Activated naive CD4-positive, alpha-beta T cell (primary cell): ENCODE measurements at places on chromosomes 2 and 18.

DNA sequence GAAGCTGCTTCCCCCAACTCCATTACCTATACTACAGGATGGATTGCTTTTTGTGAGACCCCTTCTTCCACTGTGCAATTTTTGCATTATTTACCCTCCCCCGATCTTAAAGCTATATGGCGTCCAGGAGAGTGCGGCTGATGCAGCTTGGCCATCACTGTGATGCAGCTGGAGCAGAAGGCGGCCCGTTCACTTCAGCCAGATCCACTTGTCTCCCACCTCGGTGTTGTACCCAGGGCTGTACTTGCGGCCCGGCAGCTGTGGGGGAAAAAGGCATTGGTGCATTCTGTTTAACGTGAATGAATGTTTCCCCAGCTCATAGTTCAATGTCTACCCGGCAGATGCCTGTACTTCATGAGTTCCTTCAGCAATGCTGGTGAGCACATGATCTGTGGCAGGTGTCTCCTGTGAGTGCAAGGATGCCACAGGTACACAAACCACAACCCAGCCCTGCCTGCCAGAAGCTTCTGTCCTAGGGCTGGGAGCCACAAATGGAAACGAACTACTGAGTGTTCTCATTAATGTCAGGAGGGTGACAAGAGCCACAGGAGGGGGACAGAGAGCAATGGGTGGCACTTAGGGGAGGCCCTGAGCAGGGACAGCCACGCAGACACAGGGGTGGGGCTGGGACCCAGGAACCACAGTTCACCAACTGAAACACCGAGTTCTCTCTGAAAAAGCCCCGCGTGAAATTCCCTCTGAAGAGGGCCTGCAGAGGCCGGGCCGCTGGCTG is 64.0 kb downstream of the NDUFA10 start:
- no peak for DNase-seq

DNA sequence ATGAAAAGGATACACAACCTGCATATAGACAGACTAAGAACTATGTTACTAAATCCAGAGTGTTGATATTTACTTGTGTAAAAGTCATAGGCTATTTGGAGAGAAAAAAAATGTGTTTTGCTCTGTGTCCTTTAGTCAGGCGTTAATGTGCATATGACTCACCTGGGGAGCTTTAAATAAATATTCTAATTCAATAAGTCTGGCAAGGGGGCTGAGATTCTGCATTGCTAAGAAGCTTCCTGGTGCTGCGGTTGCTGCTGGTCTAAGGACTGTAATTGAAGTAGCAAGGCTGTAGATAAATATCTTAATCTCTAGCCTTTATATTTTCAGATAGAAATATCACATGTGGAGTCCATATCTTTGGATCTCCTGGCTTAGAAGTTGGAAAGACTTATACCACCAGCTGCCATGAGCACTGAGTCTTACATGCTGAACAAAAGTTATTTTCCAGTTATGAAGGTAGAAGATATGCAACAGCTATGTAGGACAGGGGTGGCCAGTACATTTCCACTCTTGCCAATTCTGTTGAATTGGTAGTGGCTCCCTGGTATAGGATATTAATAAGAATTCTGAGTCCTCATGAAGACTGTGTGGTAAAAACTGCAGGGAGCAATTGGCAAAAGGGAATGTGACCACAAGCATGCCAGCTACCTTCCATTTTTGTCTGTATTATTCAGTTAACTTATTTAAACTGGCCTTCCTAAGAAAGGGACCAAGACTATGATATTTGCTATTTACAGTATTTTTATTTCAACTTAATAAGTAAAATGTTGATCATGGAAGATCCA is 4.8 kb downstream of the SPAG16 start:
- DNase-seq = no peak

- DNase-seq = no peak
These were observed 65.9 kb downstream of the PHLPP1 start for GRCh38 chr18:62781262-62781661.

DNA sequence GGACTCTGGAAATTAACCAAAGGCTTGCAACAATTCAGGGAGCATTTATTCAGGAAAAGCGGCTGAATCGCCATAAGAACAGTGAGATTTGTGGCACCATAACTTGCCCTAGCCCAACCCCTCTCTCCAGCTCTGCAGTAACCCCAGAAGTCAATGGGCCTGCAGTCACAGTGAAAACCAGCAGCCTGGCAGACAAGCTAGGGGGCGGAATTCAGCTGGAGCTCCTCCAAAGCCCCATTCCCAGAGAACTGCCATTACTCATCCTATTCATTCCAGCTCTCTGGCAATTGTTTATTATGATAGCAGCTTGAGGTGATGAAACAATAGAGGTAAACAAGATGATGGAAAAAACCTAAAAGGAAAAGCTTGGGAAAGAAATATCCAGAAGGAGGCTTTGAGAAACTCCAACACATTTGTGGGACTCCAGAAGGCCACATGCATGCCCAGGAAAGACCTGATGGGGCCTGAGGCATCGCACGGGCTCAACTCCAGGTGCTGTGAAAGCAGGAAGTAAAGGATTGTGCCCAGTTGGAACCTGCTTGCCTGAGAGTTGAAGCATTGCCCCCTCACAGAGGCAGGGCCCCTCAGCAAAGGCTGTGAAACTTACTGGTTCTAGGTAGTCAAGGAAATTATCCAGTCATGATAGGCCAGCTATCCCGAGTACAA is 126.7 kb downstream of the TWIST2 start:
- DNase-seq = no peak

GRCh38 chr2:168587307-168587706 is 131.2 kb downstream of the CERS6 start:
- no peak for DNase-seq

GRCh38 chr18:9130195-9130594 is 6.4 kb upstream of the ANKRD12 start:
- DNase-seq = no peak

GRCh38 chr18:72208920-72209676 is 335.0 kb downstream of the CBLN2 start:
- DNase-seq = no peak

DNA sequence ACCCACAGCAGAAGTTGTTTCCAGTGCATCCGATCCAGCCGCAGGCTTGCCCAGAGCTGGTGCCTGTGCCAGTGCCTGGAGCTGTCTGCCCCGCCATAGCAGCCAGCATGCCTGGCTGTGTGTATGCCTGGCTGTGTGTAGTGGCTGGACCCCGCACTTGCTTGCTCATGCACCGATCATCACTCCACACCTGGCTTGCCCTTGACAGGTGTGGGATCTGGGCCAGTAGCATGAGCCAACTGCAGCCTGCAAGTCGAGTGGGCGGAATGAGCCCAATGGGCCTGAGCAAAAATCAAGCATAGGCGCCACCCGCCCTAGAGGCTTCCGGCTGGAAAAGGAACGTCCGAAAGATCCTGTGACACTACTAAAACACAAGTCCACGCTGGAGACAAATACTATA is 74.5 kb downstream of the EPB41L3 start:
- DNase-seq = no peak

- DNase-seq = no peak
These were observed 19.6 kb upstream of the INO80D start for GRCh38 chr2:206105541-206105940.

DNA sequence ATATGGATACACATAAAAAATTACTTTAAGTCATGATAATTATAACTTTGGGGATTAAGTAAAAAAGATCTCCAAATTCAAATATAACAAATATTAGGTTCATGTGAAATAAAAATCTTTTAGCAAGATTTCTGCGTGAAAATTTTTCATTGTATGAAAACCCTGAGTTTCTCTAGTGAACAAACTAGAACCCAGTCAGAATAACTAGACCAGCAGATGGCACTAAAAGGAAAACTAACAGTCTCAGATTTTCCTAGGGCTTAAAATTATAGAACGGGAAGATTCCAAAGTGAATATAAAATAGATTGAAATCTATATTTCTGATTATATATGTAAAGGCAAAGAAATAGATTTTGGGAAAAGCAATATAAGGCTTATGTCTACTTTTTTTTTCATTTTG is 43.3 kb downstream of the TMEM200C start:
- DNase-seq = no peak

GRCh38 chr2:239887604-239888003 is 137.5 kb downstream of the NDUFA10 start:
- DNase-seq = no peak

DNA sequence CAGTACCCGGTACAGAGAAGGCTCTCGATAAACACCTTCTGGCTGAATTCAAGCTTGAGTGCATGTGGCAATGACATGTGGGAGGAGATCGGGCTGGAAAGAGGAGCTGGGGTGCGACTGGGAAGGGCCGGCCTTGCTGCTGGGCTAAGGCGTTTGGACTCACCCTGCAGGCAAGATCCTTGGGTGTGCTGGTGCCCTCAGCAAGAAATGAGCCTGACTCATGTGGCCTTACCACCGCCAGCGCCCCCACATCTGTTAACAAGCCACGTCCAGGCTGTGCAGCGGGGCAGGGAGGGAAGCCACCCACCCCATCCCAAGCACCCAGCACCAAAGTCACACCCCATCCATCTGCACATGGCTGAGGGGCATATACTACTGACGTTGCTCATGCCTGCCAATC is 1.3 kb downstream of the HS1BP3 start:
- DNase-seq = no peak

- DNase-seq = no peak
These were observed 15.2 kb downstream of the ABCB11 start for GRCh38 chr2:169015943-169016342.

DNA sequence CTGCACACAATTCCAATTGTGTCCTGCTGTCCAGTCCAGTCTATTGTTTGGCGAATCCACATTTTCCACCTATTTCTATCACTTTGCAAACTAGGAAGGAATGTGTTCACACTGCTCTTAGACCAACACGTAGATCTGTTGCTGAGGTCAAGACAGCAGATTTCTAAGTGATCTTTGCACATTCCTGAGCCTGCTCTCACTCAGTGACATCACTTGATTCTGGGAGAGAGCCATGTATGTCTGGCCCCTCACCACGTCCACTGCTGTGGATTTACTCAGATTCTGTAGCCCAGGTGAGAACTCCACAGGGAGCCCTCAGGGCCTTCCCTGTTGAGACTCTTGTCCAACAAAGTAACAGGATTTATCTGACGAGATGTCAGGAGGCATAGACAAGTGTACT is 317.2 kb downstream of the TSN start:
- DNase-seq = no peak

DNA sequence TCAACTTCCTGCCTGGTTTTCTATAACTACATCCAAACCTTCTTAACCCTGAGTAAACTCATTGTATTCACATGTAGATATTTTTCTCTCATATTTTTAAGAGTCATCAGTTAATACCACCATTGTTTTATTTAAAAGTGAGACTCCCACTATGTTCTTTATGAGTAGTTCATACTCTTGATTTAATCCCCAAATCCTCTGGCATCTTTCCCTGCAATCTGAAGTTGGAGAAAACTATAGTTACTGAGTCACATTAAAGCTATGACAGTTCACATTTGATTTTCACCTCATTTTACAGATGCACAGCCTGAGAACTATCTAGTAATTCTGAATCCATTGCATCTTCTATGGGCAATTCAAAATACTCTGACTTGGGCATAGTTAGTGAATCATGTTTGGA is 1358.7 kb upstream of the NRXN1 start:
- DNase-seq = no peak

DNA sequence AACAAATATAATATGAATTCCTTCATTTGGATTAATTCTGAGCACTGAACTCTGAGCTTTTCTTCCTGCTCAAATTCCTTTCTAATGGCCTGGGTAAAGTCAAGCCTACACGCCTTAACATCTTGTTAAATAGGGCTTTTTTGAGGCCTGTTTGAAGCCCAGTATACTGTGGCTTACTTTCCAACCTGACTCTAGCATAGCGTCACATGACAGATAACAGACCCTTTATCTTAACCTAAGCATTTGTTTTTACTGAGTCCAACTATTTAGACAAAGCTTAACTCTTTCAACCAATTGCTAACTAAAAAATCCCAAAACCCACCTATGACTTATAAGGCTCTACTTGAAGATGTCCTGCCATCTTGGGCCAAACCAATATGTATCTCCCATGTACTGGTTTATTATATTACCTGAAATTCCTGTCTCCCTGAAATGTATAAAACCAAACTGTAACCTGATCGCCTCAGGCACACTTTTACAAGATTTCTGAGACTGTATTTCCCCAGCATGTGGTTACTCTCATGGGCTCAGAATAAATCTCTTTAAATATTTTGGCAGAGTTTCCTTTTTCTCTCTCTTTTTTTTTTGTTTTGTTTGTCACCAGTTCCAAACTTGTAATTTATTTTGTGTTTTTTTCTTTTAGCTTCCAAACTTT is 271.1 kb upstream of the VWC2L start:
- DNase-seq = no peak

DNA sequence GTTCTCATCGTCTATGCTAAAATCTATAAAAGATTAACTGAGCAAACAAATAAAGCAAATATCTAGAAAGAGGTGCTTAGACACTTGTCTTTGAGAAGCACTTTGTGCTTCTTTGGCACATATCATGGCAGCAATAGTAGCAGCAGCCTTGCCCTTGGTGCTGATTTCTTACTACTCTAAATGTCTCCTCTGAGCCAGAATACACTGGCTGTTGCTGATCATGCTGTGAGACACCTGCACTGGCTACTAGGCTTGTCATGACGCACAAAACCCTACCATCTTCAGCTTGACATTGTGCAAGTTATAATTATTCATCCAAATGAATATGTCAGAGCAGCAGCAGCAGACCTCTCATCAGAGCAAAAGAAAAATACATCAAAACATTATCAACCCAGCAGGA is 46.7 kb downstream of the FANCL start:
- no peak for DNase-seq

- no peak for DNase-seq
These were observed 81.2 kb downstream of the GFPT1 start for GRCh38 chr2:69305712-69306392.

- DNase-seq = no peak
These were observed 261.2 kb downstream of the STK39 start for GRCh38 chr2:167986223-167986622.

- DNase-seq = no peak
These were observed 22.3 kb downstream of the GNLY start for GRCh38 chr2:85716346-85716914.

GRCh38 chr2:101012054-101012705 is 10.1 kb downstream of the RPL31 start:
- no peak for DNase-seq

- no peak for DNase-seq
These were observed 8.5 kb downstream of the AGAP1 start for GRCh38 chr2:235502336-235502735.

GRCh38 chr2:180219491-180219890 is 212.4 kb upstream of the CWC22 start:
- no peak for DNase-seq

DNA sequence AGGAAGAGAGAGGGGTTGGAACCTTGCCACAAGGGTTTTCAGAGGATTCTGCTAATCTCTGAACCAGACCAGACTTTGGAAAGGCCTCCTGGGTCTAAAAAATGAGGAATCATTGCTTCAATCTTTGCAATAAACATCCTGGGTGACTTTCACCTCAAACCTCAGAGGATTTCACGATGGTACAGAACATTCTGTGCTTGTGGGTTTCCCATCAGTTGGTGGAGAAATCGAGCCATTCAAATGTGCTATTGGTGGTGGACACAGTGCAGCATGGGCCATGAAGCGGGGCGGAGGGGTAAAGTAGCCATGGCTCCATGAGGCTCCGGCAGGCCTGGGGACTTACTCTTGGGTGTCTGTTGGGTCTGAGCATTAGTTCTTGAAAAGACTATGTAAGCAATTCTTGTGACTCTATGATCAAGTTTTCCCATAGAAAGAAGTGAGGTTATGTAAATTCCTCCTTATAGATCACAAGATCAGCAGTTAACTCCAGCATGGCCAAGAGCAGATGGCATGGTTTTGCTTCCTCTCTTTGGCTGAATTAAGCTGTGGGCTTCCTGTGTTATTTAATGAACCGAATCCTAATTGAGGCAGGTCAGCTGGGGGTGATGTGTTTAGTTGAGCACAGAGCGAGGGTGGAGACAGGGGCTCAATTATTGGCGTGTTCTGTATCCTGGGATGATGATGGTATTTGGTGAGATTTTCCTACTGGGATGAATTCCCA is 1.9 kb upstream of the IL1R2 start:
- DNase-seq = no peak
